Activated CD4-positive, alpha-beta T cell treated with anti-CD3 and anti-CD28 coated beads for 4 hours (primary cell): ENCODE measurements at places on chromosomes 1 and 21.

DNA sequence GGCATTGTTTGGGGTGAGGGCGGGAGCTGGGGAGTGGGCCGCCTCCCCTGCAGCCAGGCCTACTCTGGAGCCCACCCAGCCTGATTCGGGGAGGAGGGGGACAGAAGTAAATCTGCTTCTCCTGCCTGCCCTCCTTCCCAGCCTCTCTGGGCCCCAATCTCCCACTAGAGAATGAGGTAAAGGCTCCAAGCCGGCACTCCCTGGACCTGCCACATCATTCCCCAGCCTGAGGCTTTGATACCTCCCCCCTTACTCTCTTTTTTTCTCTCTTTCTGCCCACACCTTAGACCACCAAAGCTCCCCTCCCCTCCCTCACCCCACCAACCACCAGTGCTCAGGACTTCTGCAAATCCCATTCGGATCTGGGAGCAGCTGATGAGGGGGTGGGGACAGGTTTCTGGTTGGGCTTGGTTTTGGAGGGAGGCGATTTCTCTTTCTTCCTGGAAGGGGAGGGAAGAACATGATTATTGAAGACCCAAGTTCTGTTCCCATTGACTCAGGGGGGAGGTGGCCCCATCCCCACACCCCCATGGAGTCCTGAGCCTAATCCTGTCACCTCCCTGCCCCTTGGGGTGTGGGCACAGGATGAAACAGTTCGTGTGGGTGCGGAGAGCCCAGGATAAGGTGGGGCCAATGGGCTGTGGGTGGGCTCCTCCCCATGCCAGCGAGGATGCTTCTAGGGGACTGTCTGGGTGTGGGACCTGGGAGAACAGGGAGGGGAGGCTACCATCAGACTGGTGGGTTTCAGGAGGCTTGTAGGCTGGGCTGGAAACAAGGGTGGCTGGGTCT lies 1.3 kb downstream of the MAP7D1 start:
- no peak for DNase-seq

- DNase-seq: no peak
Measured at GRCh38 chr1:70790232-70790923, 257.2 kb downstream of the PTGER3 start.

- no peak for DNase-seq
Measured at GRCh38 chr1:183272390-183272848, 86.4 kb downstream of the LAMC2 start.

DNA sequence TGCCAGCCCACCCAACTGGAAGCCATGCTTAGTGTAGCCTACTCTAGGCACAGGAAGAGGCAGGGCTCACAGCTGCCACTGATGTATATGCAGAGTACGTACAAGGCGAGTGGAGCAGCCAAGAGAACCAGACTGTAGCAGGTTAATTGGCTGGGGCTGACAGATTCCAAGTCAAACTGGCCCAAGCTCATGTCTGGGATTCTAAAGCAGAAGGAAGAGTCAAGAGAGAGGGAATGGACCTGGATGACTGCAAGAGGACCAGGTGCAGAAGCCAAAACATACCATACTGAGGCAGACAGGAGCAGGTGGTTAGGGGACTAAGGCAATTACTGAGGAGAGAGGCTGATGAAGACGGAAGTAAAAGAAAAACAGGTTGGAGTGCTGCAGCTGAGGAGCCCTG lies 51.3 kb upstream of the LRRN2 start:
- DNase-seq: no peak

DNA sequence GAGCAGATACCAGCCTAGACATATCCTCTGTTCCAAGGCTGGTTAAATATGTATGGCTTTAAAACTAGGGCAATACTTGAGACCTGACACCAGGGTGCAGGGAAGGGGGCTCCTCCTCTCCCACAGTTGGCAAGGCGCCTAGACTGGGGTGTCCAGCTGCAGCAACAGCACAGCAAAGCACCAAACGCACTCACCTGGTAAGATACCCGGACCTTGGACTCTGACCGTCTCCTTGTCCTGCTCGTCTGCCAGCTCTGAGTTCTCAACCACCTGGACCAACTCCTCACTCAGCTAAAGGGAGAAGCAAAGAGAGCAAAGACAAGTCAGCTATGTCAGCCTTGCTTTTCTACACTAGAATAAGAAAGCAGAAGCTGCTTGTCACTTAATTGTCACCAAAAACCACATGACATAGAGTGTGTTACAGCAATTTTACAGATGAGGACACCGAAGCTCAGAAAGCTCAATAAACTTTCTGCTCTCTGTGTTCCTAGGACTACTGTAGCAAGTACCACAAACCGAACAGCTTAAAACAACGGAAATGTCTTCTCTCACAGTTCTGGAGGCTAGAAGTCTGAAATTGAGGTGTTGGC lies 4.4 kb downstream of the PACC1 start:
- no peak for DNase-seq

GRCh38 chr1:201761871-201762270 lies 67.1 kb upstream of the IPO9 start:
- DNase-seq: no peak

- DNase-seq: no peak
Measured at GRCh38 chr1:25677193-25677773, 60.7 kb downstream of the MAN1C1 start.
